Activated naive CD4-positive, alpha-beta T cell treated with Interleukin-2 at 50 U/mL for 16 hours (primary cell): ENCODE measurements at places on chromosomes 7 and 10.
A peak's percentile ranks its signal among the peaks of the same experiment; 100 is the strongest.

GRCh38 chr10:58356756-58357155 is 21.9 kb downstream of the UBE2D1 start:
- no peak for DNase-seq

- DNase-seq, result peak; percentile 37
Measured at GRCh38 chr7:98211221-98211675, at the start of gene BHLHA15. Gene BHLHA15, plus strand, starts transcription at chr7:98211439. Its CDS starts 871 bp downstream, at chr7:98212310.

DNA sequence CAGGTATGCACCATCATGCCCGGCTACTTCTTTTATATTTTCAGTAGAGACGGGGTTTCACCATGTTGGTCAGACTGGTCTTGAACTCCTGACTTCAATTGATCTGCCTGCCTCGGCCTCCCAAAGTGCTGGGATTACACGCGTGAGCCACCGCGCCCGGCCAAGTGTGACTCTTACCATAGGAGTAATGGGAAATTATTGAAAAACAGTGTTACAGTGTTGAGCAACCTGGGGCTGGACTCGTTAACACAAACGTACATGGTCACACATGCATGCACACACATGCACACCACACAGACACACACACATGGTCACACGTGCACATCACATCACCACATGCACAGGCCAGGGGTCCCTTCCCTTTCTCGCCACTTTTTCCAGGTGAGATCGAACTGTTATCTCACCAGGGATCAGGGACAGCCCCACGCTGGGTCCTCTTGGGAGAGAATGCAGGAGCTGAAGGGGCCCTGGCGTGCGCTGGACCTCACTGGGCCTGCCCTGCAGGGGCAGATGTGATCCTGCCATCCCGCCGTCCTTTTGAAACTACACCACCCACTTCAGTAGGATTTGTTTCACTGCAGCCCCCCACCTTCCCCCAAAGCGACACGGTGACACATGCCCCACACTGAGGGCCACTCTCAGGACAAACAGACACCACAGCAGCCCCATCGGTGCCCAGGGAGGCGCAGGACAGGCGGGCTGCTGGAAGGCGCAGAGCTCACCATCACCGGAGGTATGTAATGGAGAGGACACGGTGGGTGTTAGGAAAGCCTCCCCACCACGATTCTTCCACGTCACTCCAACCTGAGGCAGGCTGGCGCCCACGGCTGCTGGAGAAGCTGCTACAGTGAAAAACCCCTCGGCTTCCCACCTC is 10.2 kb downstream of the RADIL start:
- DNase-seq, result no peak

DNA sequence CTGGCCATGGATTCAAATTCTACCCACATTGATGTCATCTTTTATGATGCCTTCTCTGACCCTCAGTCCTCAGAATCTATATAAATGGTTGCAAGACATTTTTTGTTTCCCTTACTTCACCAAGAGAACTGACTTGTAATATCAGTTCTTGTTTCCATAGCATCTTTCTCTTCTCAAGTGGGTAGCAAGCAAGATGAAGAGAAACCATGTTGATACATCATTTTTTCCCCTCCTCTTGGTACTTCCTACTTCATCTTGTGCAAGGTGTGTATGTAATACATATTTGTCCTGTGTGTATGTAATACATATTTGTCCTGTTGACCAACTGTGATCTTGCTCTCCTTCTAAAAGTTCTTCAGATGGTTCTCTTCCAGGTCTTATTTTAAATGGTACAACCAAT is 348.6 kb downstream of the PTEN start:
- no peak for DNase-seq

DNA sequence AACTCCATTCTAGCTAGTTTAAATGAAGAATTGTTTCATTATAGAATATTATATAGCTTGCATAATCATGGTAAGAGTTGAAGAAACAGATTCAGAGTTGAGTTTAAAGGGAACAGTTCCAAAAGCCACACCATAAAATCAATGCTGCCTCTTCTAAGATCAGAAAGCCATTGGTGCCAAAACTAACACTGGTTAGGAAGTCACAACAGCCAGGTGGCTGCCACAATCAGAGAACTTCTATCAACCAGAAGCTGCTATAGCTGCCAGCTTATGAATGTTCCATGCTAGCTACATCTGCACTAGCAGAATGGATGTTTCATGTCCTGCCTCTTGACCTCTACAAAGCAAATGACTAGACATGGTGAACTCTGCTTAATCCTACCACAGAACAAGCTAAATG is 583.1 kb upstream of the LRRN3 start:
- no peak for DNase-seq

- no peak for DNase-seq
Measured at GRCh38 chr10:126052171-126052570, 155.8 kb downstream of the FANK1 start.

DNA sequence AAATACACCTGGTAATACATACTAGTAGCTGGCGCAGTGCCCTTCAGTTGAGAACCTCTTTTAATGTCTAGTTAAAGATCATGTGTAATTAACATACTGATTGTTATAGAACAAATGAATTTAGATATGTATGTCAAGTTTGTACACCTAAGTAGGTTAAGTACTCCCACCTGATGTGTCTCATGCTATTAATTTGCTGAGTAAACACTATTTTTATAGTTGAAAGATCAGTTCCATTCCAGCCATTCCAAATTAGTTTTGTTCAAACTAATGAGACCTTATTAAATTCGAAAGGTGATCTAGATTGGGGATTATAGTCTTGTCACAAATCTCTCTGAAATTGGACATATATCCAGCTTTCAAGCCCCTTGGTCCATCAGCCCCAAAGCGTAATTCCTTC is 710.0 kb downstream of the LRMDA start:
- DNase-seq, result no peak
